ENCODE measurements at places on chromosomes 5 and 9.

GRCh38 chr9:127720031-127720864 is 4.4 kb downstream of the TTC16 start:
- DNase-seq, result peak; percentile 23

GRCh38 chr5:9564752-9565151 is 18.9 kb upstream of the SEMA5A start:
- no peak for DNase-seq

DNA sequence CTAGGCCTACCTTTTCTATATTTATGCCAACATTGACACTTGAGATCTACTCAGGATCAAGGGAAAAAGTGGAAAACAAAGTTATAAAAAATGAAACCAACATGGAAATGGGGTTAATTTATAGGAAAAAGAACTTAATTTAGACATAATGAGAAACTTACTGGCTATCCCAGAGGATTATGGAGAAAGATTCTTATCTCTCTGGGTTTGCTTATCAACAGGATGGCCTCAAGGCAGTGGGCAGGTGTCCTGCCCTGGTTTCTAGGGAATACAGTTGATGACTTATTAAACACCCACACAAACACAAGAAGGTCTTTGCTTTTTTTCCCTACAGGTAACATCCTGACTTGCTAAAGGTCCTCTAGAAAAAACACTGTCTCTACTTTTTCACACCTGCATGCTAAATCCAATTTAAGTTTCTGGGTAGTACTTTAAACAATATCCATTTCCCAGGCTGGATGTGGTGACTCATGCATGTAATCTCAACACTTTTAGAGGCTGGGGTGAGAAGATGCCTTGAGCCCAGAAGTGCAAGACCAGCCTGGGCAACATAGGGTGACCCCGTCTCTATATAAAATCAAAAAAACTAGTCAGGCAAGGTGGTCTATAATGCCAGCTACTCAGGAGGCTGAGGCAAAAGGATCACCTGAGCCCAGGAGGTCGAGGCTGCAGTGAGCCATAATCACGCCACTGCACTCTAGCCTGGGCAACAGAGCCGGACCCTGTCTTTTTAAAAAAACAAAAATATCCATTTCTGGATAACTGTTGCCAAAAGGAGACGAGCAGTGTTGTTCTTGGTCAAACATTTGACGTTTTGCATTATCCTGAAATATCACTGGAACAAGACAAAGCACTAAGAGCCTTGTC is 6.6 kb upstream of the ZNF608 start:
- no peak for DNase-seq

- DNase-seq, result no peak
Measured at GRCh38 chr5:75475364-75475763, 36.1 kb downstream of the CERT1 start.

DNA sequence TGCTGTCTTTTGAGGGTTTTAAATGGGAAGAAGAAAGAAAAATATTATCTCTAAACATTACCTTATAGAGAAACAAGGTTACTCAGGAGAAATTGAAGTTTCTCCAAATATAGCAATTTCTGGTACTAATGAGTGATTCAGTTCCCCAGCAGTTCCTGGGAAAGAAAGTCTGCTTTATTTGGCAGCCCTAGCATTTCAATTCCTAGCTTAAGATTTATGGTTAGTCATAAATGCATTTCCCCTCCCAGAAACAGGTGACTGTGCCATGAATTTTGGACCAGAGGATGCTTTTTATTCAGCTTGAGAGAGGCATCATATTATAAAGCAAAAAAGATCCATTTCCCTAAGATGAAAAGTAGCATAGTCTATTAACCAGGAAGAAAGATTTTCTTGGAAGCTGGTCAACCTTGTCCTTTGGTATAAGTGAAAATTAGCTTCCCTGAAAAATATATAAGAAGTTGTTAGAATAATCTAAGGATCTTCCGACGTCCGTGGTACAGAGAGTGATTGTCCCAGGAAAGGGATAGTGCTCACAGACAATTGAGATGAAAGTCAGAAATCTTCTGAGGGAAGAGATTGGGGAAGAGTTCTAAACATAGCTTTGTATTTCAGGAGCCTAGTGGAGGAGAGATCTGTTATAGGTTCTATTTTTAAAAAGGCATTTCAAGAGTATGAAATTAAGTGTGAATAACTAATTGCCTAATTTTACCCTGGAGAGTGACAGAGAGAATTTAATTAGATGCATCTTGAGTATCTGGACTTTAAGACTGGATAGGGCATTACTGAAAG is 164.9 kb downstream of the ESM1 start:
- no peak for DNase-seq

- DNase-seq, result no peak
Measured at GRCh38 chr5:15687401-15687800, 187.4 kb downstream of the FBXL7 start.

DNA sequence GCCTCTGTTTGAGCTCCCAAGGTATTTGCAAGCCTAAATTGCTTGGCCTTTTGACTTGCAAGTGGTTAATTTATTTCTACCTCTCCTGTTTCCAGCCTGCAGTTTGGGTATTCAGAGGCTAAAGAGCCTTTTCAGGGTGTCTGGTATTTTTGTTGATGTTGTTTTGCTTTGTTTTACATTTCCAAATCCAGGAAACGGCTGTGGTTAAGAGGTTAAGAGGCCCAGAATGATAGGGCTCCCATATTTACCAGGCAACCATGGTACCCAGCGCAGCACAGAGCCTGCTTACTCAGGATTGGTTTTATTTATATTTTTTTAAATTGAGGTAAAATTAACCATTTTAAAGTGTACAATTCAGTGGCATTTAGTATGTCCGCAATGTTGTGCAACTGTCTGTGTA is 92.1 kb downstream of the PDZD2 start:
- DNase-seq, result peak; percentile 12

DNA sequence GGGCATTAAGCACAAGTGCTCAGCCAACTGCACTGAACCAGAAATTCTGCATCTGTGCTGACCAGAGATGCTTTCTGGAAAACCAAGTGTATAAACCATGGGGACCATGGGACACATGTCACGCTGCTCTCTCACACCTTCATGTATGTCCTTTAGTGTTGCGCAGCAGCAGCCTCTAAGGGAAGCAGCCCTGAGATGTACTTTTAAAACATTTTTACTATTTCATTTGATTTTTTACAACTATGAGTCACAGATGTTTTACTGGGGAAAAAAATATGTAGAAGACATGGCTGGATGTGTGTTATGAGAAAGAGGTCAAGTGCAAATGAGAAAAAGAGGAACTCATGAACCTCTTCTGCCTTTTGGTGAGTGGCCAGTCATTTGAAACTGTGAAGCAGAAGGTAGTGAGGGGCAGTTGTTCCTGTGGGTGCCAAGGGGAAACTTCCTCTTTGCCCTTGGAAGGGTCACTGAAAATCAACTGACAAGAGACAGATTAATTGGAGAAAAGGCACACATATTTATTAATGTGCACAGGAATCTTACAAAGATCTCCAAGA is 31.4 kb upstream of the SYK start:
- no peak for DNase-seq

DNA sequence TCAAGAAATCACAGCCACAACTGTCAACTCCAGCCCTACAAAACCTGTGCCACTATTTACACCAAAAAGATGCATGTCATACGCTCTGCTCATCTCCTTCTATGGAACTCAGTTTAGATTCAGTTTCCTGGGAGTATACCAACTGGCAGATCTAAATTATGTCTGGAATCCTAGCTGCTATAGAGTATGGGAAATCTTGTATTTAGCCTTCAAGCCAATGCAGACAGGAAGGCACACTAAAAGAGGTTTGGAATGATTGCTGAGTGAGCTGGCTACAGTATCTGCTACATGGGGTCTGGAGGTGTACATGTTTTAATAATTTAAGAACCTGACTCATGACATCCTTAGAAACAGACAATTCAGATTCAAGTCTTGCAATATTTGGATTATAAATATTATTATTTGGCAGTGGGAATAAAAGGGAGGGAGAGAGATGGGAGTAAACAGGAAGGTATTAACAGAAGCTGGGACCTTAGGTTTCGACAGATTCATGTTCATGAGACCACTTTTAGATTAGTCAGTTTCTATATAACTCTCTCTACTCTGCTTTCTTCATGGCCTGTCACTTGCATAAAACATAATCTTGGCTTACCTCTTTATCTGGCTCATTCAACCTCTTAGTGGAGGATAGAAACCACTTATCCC is 178.8 kb upstream of the HAPLN1 start:
- DNase-seq, result no peak

DNA sequence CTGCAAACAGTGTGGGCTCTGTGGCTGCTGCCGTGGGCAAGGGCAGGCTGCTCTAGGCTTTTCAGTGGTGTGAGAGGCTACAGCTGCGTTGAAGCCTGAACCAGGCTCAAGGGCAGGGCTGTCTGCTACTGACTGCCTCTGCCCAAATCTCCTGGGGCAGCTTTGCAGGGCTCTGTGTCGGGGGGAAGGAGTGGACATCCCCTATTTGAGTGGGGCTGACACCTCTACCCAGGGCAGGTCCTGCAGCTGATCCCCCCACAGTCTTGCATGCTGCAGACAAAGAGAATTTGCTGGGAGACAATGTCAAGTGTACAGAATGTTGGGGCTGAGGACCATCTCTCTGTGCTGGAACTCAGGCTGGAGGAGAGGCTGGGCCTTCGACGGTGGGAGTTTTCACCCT is 240.2 kb downstream of the PBX3 start:
- no peak for DNase-seq

DNA sequence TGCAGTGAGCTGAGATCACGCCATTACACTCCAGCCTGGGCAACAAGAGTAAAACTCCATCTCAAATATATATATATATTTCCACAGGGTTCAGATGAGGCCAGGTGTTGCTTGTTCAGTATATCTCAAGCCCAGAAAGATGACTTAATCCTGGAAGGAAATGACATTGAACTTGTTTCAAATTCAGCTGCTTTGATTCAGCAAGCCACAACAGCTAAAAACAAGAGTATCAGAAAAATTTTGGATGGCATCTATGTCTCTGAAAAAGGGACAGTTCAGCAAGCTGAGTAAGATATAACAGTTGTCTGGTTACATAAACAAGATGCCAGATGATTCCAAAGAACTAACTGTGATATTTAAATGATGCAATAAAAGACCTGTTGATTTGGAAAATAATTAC is 352.0 kb downstream of the KCTD16 start:
- no peak for DNase-seq

GRCh38 chr9:123716339-123716945 is 213.5 kb downstream of the DENND1A start:
- no peak for DNase-seq

GRCh38 chr5:13632676-13633075 is 311.8 kb downstream of the DNAH5 start:
- no peak for DNase-seq

GRCh38 chr5:2677689-2678088 is 73.8 kb downstream of the IRX2 start:
- DNase-seq, result no peak

- DNase-seq, result no peak
Measured at GRCh38 chr9:114501796-114502682, 3.2 kb downstream of the WHRN start.

DNA sequence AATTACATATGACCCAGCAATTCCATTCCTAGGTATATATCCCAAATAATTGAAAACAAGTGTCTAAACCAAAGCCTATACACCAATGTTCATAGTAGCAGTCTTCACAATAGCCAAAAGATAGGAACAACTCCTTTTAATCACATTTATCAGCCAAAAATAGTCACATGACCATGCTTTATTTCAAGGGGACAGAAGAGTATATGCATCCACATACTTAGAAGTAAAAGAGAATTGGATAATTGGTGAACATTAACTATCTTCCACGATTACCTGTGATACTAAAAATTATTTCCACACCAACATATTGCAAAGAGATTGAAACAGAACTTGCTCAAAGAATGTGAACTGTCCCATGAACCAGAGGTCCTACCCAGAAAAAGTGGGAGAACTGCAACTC is 51.8 kb upstream of the FOXE1 start:
- DNase-seq, result no peak

DNA sequence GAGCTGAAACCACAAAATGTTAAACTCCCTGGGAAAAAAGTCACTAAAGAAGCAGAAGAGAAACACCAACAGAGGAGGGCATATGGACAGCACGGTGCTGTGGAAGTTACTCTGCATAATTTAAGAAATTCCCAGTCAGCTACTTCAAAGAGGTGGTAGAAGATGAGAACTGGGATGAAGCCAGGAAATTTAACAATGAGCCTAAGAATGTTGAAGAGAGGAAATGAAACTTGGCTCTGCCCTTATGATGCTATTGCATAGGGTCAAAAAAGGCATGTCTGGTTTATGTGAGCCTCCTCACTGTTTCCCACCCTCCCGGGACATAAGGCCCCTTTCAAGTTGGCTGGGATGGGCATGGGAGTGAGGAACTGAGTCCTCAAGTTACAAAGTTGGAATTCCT is 25.4 kb upstream of the SNX18 start:
- no peak for DNase-seq

- no peak for DNase-seq
Measured at GRCh38 chr5:34034534-34035327, 8.3 kb downstream of the C1QTNF3 start.

GRCh38 chr5:76457674-76458485 is 54.8 kb downstream of the IQGAP2 start:
- DNase-seq, result no peak

- DNase-seq, result no peak
Measured at GRCh38 chr5:167271081-167271480, 1020.4 kb upstream of the WWC1 start.

GRCh38 chr5:170917113-170917512 is 55.3 kb downstream of the RANBP17 start:
- no peak for DNase-seq

GRCh38 chr5:172594431-172594830 is 46.6 kb upstream of the NEURL1B start:
- DNase-seq, result no peak

- DNase-seq, result no peak
Measured at GRCh38 chr5:136768457-136768856, 403.1 kb upstream of the TRPC7 start.

- no peak for DNase-seq
Measured at GRCh38 chr5:160419458-160420330, 813 bp upstream of the SLU7 start.

DNA sequence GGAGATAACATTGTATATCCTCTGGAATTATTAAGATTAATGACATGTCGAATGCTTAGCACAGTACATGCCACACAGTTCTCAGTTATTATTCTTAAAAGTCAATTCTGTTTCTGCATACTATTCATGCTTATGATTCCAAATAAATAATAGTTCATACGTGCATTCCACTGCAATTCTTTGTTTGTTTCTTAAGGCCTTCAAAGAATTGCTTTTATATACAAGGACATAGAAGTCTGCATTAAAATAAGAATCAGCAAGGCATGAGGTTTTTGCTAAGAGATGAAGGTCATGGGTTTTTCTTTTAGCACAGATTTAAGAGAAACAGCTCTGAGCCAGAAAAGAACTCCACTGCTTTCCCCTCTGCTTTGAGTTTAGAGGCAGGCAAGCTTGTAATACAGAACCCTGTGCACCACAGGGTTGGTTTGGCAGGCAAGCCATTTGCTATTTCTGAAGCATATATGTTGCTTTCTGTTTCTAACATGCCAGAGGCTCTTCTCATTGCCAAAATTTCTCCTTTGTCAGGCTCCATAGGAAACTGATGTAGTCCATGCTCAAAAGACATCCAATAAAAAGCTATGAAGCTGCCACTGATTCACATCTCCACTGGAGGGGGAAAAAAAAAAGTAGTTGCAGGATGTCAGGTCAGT is 420.6 kb upstream of the TYRP1 start:
- no peak for DNase-seq

GRCh38 chr5:108334225-108334624 is 47.7 kb downstream of the FBXL17 start:
- no peak for DNase-seq

- DNase-seq, result peak; percentile 26
Measured at GRCh38 chr5:74576941-74577456, 63.5 kb downstream of the ENC1 start.

GRCh38 chr5:139705191-139705590 is 57.0 kb downstream of the CXXC5 start:
- DNase-seq, result no peak
